ENCODE measurements at places on chromosomes 7 and 10. TPM values are rescaled to one million over a fixed set of nuclear protein-coding genes. Genes with fewer than 3 reads are reported as not detected.

Gene SKIDA1
- total RNA-seq: 0.30 TPM

Gene PRRT4
- not detected for total RNA-seq

Gene ACSM6
- total RNA-seq: not detected

Gene TUBAL3
- not detected for total RNA-seq

Data from smooth muscle cell of the umbilical artery (primary cell).